ENCODE measurements at places on chromosomes 2 and 18.

- no peak for DNase-seq
Observed at GRCh38 chr18:57347784-57348183, 4.6 kb upstream of the ST8SIA3 start.

DNA sequence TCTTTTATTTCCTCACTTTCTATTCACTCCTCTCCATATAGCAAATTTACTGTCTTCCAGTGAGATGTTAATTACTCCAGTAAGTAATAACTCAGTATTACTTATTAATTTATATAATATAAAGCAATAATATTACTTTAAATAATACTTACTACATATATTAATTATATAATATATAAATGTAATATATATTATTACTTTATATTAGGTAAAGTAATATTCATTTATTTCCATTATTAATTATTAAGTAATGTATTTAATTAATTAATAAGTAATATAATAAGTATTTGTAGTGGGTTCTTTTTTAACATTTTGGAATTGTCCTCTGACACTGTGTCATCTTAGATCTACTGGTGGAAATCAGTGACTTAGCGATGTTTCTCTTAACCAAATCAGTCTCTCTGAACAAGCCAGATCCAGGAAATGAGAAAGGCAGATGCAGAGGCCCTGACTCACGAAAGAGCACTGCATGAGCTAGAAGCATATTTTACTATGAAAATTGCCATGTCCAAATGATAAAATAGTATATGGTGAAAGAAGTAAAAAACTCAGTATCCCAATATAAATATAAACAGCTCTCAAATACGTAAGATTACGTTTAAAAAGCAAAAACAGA, 115.9 kb downstream of the DSEL start:
- DNase-seq = no peak

GRCh38 chr18:68679528-68679927, 35.4 kb downstream of the TMX3 start:
- no peak for DNase-seq

DNA sequence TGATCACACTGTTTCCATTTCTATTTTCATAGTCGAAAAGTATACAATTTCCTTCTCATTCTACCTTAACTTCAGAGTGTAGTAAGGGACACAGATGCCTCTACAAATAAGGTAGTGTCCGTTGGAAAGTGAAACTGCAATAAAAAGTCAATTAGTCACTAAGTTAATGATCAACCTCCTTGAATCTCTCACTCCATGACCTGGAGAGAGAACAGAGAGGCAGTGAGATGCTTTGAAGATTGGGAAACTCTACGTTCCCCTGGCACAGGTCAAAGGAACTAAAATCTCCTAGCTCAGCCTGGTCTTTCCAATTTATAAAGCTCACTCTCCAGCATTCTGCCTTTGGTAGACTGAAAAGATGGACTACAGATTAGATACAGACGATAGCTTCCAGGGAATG, 153.8 kb upstream of the ACAA2 start:
- no peak for DNase-seq

GRCh38 chr2:171086352-171087290, 74.1 kb downstream of the TLK1 start:
- peak; percentile 26 for DNase-seq

GRCh38 chr18:36299015-36299414, 1.5 kb downstream of the FHOD3 start:
- DNase-seq = no peak

- DNase-seq = no peak
Observed at GRCh38 chr2:15668611-15669305, 77.1 kb downstream of the DDX1 start.

GRCh38 chr2:181419129-181419855, 37.9 kb upstream of the ITGA4 start:
- no peak for DNase-seq

Data from stimulated activated CD4-positive, alpha-beta T cell treated with anti-CD3 and anti-CD28 coated beads, Interleukin-2, amount 100 ng/mL, for 4 hours (primary cell).